ENCODE measurements at places on chromosomes 6 and 20.

DNA sequence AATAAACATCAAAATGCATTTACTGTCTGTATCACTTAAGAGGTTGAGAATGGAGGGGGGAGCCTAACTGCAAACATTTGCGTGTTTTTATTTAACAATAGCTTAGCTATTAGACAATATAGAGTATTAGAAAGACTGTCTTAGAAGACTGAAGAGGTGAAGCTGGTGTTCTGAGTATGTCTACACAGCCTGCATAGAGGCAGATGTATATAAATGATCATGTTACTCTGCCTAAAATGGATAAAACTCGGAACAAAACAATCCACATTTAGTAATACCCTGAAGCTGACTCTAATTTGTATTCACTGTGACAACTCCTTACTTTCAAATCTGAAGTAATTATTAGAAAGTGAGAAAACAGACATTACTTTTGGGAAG lies 181.9 kb downstream of the GMPR start:
- no peak for DNase-seq

DNA sequence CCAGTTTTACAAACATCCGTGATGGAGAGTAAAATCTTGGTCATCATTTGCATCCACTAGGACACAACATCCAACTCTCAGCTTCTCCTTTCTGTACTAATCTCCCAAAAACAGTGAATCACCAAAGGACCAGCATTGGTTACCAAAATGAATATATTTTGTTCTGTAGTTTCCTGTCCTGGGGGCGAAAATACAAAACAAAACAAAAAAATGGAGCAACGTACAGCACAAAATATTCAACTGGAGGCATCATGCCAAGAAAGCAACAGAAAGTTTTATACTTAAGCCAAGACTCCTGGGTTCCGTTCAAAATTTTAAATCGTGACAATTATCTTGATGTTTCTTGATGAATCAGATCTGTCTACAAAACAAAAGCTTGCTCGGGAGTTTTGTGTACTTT lies 126.6 kb upstream of the CCDC28A start:
- DNase-seq: no peak

- DNase-seq: no peak
Observed at GRCh38 chr20:24027229-24027628, 38.6 kb upstream of the GGTLC1 start.

- no peak for DNase-seq
Observed at GRCh38 chr6:125114248-125114858, 39.2 kb upstream of the TPD52L1 start.

DNA sequence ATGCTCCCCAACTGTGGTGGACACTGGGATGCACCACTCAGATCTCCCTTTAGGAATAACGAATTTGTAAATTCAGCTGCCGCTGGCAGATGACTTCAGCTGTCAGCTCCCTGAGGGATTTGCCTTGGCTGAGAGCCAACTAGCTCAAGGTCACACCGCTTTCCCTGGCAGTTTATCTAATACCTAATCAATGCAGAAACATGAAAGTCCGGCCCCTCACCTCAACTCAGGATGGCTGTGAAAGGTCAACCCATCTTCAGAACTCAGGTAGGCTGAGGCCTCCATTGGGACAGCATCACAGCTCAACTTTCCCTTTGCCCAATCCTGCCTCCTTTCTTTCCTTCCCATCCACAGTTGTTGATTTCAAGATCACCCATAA lies 22.8 kb upstream of the SCGN start:
- DNase-seq: no peak

- no peak for DNase-seq
Observed at GRCh38 chr20:9705722-9706476, 133.0 kb downstream of the PAK5 start.

DNA sequence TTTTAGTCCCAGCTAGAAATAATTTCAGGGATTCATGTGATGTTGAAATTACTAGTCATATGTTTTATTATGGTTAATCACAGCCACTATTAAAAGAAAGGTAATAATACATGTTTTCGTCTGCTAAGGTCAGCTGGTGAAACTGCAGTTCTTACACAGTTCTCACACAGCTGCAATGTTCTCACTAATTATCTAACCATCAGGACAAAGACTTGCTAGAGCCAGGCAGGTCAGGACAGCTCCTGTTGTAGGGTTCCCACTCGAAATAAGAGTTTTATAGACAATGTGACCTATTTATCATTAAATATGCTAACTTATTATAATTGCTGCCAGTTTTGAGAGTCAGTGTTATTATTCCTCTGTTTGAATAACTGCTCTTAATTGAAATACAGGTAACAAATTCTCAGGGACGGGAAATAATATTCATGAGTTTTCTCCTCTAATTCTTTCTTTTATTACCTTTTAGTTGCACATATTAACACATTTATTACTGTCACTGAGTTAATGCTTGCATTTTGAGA lies 97.9 kb downstream of the GJA1 start:
- no peak for DNase-seq

DNA sequence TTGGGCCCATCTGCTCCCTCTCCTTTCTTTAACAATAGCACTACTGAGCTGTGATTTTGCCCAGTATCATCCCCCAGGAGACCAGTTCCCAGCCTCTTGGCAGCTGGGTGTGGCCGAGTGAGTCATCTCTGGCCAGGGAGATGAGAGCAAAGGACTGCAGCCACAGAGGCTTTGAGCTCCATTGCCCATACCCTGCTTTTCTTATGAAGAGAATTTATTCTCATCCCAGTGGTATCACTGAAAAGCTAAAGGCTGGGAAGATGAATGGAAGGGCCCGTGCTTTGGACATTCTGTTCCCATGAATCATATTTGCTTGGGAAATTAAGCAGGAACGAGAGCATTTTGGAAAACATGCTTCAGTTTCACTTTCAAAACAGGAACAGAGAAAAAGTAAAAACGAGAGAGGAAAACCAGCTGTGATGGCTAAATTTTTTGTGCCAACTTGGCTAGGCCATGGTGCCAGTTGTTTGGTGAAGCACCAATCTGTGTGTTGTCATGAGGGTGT lies 14.9 kb downstream of the CST3 start:
- no peak for DNase-seq

DNA sequence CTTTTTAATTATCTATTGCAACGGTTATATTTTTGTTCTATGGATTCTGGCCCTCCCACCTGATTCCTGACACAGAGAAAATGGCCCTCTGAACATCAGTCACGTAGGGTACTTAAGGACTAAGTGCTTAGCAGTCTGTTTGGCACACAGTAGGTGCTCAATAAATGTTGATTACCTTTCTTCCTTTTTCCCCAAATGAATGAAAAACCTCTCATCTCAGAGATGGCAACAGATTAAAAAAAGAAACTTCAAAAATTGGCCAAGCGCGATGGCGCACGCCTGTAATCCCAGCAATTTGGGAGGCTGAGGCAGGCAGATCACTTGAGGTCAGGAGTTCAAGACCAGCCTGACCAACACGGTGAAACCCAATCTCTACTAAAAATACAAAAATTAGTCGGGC lies 31.5 kb downstream of the ATXN1 start:
- DNase-seq: no peak

- DNase-seq: no peak
Observed at GRCh38 chr6:135811170-135811569, 40.3 kb upstream of the PDE7B start.

- no peak for DNase-seq
Observed at GRCh38 chr6:30836431-30836866, 47.9 kb upstream of the DDR1 start.

DNA sequence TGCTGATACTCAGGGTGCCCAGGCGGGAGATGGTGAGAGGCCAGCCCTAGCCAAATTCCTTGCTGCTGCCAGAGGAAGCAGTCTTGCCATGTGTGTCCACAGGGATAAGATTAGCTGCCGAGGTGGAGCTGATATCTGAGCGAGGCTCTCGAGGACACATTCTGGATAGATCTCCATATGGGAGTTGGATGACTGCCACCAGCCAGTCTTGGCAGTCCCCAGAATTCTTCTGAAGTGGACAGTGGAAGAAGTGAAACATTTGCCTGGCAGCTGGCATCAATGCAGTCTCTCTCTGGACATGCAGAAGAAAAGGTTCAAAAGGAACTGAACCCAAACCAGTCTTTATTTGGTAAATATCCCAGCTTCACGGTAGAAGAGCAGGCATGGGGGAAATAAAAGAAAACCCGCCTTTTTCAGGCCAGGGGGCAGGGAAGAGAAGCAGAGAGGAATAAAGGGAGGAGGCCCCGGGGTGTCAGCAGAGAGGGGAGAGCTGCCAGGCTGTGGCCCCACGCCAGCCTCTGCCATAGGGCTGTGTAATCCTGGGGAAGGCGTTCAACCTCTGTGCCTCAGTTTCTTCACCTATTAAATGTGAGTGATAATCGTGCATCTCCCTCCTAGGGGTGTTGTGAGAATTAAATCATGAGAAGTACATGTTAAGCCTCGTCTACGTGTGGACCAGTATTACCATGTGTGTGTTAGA lies 3.7 kb upstream of the FUCA2 start:
- DNase-seq: no peak

DNA sequence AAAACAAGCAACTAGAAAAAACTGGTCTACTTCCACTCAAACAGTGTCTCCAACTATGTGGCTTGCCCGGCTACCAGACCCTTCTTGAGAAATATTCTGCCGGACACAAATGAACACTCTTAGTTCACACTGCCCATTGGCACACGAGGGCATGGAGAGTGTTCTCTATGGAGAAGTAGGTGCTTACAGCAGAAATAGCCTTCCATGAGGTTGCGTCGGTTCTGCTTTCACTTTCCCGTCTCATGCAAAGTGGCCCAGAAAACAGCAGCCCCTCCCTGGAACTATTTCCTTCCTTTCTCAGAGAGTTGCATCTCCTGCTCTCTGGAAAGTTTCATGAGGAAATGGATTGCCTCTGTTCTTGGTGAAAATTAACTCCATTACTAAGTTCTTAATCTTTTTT lies 9.5 kb upstream of the HLA-DOA start:
- DNase-seq: no peak

- DNase-seq: no peak
Observed at GRCh38 chr20:2900845-2901592, 27.7 kb downstream of the PTPRA start.

- no peak for DNase-seq
Observed at GRCh38 chr6:139779988-139780774, 405.7 kb upstream of the CITED2 start.

DNA sequence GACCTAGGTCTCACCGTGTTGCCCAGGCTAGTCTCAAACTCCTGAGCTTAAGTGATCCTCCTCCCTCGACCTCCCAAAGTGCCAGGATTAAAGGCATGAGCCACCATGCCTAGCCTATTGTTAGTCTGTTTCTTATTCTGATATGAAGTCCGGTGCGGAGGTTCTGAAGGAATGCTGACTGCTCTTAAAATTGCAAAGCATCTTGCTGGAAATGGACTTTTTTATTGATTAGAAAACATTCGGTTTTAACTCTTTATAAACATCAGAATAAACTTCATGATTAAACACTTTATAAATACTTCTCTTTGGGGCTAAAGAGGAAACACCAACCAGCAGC lies 3.2 kb downstream of the TNFAIP3 start:
- DNase-seq: no peak

- DNase-seq: no peak
Observed at GRCh38 chr6:126204598-126204997, 135.3 kb upstream of the CENPW start.

- no peak for DNase-seq
Observed at GRCh38 chr6:20564777-20565176, 30.5 kb downstream of the CDKAL1 start.

DNA sequence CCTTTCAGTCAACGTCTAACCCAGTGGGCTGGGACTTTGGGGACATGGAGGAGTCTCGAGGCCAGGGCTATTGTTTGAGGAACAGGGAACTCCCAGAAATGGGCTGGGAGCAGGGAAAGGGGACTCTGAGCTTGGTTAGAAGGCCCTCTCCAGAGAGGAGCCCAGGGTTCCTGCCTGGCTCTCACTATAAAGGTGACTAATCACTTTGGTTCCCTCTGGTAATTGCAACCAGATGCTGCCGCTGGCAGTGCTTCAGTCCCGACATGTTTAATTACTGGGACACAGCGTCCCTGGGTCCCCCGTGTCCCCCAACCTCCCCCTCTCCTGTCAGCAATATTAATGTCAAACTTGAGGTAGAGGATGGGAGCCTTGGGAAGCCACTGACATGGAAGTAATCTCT lies 5.0 kb upstream of the GDF5 start:
- no peak for DNase-seq

- DNase-seq: no peak
Observed at GRCh38 chr20:51735728-51736600, 32.2 kb downstream of the ATP9A start.

DNA sequence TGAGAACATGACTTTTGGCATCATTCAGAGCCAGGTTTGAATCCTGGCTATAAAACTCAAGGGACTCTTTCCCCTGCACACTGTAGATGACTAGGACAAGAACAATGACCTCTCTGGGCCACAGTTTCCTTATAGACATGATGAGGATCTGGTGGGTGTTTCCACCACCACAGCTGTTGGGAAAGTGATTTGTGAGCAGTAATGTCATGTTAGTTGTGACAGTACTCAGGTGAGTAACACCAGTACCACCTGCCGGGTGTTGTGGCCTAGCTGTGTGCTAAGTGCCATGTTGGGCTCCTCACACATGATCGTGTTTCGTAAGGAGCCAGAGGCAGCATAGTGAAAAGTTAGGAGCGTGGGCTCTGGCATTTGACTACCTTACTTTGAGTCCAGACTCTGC lies 24.1 kb downstream of the HM13 start:
- no peak for DNase-seq

GRCh38 chr6:136719280-136720044 lies 72.8 kb downstream of the MAP3K5 start:
- DNase-seq: no peak

GRCh38 chr6:9690388-9690787 lies 724.5 kb downstream of the TFAP2A start:
- no peak for DNase-seq

DNA sequence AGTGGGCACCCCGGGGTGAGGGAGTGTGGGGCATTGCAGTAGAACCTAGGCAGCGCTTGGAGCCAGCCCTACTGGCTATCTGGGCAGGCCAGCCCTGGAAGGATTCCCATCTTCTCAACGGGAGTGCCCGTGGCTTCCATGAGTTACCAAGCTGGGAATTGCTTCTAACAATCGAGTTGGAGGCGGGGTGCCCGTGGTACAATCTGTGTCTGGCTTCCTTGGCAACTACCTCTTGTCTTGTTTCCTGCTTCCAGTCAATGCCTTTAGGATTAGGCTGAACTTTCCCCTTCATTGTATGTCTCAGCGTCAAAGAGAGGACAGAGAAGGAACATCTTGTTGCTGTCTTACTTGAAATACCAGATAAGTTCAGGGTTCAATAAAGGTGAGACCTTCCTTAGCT lies 33.3 kb downstream of the PPP1R14C start:
- no peak for DNase-seq

GRCh38 chr6:101195588-101195987 lies 197.9 kb upstream of the GRIK2 start:
- DNase-seq: no peak

DNA sequence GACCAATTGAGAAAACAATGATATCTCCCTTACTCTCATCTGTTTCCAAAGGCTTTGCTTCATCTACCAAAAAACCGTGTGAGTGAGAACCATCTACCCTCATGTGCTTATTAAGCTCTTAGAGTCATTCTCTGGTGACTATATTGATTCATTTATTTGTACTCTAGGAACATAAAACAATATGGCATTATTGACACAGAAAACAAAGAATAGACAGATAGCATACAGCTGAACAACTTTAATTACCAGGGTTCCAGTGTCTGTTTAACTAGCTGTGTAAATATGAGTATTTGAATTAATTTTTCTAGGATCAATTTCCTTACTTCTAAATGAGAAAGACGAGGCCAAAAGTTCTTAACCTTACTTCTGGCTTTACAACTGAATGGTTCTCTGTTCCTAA lies 31.3 kb upstream of the HEY2 start:
- DNase-seq: no peak

GRCh38 chr20:9439806-9440205 lies 74.6 kb upstream of the LAMP5 start:
- DNase-seq: no peak

GRCh38 chr6:53894091-53894490 lies 99.3 kb downstream of the LRRC1 start:
- DNase-seq: no peak
